CD4-positive, alpha-beta T cell treated with Interferon gamma for 1 hour (primary cell): ENCODE measurements at places on chromosomes 12 and 14.

DNA sequence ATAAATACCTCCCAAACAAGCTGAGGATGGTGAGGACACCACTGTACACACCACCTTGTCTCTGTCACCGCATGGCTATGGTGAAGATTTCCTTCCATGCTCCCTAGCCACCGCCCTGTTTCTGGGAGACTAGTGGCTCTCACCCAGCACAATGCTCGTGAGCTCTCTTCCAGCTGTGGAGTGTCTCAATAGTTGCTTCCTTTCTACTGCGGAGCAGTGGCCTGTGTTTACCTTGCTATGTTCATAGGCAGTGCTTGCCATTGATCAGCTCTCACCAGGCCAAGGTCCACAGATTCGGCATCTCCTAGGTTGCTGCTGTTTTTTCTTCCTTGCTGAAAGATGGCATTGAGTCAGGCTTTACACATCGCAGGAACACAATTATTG lies 313.6 kb upstream of the RTL1 start:
- DNase-seq = no peak

DNA sequence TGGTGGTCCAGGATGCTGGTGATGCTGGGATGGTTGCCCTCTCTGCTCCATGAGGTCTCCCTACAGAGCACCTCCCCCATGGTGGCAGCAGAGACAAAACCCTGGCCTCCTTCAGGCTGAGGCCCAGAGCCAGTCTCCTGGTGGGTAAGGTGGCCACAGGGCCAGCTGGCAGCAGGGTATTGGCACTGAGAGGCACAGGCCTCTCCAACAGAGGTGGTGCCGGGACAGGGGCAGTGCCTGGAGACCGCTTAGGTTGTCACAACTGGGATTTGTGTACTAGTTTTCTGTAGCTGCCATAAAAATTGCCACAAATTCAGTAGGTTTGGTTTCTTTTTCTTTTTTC lies 6.1 kb upstream of the MTA1 start:
- no peak for DNase-seq

DNA sequence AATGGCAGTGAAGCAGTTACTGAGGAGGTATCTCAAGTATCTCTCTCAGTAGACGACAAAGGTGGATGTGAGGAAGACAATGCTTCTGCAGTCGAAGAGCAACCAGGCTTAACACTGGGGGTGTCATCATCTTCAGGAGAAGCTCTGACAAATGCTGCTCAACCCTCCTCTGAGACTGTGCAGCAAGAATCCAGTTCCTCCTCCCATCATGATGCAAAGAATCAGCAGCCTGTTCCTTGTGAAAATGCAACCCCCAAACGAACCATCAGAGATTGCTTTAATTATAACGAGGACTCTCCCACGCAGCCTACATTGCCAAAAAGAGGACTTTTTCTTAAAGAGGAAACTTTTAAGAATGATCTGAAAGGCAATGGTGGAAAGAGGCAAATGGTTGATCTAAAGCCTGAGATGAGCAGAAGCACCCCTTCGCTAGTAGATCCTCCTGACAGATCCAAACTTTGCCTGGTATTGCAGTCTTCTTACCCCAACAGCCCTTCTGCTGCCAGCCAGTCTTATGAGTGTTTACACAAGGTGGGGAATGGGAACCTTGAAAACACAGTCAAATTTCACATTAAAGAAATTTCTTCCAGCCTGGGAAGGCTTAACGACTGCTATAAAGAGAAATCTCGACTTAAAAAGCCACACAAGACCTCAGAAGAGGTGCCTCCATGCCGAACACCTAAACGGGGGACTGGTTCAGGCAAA lies 216.6 kb downstream of the AKAP6 start:
- DNase-seq = no peak

GRCh38 chr12:132490422-132491137 lies 629 bp downstream of the FBRSL1 start:
- no peak for DNase-seq

DNA sequence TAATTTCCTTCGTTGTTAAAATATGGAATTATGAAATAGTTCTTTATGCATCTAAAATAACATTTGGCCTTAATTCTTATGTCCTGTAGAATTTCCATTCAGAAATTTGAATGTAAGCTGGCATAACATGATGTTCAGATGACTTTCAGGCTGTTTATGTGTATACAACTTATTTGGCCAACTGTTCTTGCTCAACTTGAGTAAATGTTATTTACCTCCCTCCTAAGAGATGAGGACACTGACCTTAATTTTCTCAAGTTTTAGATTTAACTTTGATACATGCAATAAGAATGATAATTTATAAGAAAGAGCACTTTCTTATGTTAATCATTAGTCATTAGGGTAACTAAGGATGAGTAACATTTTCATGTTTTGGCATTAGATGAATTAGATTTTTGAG lies 365.4 kb downstream of the AEBP2 start:
- no peak for DNase-seq

DNA sequence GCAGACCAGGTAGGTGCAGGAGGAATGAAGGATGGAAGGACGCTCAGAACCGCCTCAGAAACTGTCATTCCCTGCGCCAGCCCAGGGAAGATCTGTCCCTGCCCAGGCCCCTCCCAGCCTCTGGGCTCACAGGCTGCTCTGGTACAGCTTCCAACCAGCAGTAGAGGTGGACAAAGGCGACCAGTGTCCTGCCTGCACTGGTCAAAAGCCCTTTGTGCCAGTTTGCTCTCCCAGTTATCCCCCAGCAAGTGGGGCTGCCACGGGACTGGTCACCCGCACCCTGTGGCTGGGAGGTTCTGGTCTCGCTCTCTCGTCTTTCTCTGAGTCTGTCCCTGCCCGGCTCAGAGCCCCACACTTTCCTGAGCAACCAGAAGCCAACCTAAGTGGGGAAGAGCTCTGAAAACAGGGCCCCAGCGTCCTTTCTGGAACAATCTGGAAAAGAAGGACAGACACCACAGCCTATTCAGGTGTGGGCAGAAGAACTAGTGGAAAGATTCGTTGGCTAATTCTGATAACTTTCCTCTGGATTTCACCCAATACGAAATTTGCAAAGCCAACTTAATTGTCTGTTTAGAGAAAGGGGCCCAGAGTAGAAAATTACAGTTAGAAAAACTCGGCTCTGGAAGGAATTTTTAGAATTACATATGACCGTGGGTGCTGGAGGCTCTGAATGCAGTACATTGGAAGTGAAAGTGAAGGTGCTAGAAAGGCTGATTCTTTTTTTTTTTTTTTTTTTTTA lies 21.7 kb downstream of the SNRNP35 start:
- no peak for DNase-seq

- DNase-seq = peak; percentile 70
Measured at GRCh38 chr14:73463411-73463810, 5.1 kb upstream of the NUMB start.

GRCh38 chr14:24475261-24475660 lies 32.7 kb upstream of the SDR39U1 start:
- no peak for DNase-seq

GRCh38 chr12:84157170-84157569 lies 755.4 kb downstream of the SLC6A15 start:
- DNase-seq = no peak

DNA sequence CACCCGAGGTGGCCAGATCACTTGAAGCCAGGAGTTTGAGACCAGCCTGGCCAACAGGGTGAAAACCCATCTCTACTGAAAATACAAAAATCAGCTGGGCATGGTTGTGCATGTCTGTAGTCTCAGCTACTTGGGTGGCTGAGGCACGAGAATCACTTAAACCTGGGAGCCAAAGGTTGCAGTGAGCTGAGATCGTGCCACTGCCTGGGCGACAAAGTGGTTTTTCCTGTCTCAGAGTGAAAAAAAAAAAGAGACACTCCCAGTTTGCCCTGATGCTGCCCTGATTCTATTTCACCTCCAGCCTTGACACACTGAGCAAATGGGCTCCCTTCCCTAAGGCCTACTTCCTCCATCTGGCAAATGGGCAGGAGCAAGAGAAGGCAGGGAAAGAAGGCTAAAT lies 28.5 kb upstream of the PLEK2 start:
- no peak for DNase-seq

DNA sequence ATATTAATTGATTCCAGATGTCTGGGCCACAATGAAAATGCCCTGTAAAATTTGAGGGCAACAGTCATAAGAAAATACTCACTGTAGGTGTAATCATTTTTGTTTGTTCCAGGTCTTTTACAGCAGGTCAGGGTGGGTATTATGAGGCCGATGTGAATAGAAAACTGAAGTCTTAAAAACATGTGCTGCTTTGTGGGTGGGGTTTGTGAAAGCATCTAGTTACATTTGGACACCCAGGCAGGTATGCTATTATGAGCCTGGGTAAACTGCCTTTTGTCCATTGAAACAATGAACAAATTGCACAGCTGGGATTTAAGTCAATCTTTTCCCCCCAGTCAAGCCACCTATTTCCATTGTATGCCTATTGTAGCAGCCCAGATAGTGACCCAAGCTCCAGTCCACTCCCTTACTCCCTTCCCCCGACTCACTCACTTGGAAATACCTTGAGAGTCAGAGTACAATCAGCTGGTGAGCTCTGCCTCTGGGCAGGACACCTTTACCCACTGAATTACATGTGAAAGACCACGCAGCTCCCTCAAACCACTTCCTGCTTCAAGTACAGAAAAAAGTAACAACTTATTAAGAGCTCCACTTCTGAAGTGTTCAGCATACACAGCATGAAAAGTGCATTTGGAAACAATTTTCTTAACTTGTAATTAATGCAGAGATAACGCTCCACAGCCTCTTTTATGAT lies 1.8 kb downstream of the IGF1 start:
- peak; percentile 9 for DNase-seq

DNA sequence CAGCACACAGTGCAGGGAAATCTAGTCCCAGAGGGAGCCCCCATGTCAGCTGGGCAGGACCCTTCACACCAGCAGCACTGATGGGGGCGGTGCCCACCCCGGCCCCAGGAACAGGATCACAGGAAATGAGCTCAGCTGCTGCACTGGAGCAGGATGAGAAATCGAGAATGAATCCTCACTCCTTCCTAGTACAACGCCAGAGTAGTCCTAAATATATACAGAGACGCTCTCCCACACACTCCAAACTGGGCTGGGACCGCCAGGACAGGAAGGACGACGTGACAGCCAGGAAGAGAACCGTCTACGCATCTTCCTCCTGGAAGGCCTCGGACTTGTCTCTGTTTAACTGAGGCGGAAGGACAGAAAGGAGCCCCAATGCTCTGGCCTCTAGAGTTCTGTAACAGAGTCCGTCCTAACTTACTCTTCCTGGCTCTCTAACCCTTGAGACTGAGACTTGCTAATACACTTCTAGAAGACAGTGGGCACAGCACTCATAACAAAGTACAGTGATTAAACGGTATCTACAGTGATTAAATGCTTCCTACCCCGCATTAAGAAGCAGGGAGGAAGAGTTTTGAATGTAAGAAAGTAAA lies 33.4 kb downstream of the CDC42BPB start:
- DNase-seq = no peak

- no peak for DNase-seq
Measured at GRCh38 chr12:91098461-91098860, 12.8 kb downstream of the LUM start.

GRCh38 chr12:42180990-42181596 lies 36.4 kb upstream of the GXYLT1 start:
- no peak for DNase-seq

DNA sequence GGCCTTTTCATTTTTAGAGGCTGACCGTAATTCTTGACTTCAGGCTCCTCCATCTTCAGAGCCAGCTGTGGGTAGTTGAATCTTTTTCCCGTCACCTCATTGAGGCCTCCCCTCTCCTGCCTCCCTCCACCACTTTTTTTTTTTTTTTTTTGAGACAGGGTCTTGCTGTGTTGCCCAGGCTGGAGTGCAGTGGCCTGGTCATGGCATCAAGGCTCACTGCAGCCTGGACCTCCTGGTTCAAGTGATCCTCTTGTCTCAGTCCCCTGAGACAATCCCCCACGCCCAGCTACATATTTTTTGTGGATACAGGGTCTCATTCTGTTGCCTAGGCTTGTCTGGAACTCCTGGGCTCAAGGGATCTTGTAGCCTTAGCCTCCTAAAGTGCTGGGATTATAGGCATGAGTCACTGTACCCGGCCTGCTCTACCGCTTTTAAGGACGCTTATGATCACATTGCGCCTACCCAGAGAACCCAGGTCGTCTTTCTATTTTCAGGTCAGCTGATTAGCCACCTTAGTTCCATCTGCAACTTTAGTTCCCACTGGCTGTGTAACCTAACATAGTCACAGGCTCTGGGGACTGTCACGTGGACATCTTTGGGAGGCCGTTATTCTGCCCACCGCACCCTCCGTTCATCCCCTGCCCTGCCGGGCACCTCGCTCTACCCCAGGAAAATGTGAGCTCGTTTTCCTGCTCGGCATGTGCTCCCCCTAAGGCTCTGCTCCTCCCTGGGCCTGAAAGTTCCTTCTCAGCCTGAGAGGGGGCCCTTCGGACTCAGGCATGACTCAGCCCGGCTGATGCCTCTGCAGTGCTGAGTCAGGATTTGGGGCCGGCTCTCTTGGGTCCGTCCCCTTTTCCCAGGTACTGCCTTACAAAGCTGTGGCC lies 13.4 kb downstream of the TNFAIP2 start:
- no peak for DNase-seq

DNA sequence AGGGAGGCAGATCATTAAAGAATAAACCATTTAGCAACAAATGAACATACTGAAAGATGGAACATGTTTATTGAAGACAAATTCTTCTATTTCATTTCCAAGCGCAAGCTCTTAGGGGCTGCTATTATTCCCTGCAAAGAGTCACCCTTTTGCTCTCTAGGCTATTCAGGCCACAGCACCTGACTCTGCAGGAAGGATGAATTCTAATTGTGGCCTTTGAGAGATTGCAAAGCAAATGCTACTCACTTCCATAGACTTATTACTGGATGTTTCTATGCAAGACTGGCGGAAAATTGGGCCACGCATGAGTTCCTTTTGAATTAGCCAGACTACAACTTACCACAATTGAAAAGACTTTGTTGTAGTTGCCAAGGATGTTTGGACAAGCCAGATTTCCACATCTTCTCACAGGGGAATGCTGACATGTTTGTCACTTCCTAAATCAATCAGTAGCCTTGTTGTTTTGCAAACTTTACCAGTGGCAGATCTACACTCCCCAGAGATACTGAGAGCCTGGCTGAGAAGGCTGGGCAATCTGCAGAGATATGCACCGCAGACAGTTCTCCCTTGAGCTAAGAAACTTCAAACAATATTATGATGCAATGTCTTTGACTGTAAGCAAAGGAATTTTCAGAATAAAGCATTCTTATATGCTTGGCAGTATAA lies 334.3 kb upstream of the SYT1 start:
- DNase-seq = no peak

GRCh38 chr14:78278464-78279250 lies 108.5 kb downstream of the NRXN3 start:
- no peak for DNase-seq

DNA sequence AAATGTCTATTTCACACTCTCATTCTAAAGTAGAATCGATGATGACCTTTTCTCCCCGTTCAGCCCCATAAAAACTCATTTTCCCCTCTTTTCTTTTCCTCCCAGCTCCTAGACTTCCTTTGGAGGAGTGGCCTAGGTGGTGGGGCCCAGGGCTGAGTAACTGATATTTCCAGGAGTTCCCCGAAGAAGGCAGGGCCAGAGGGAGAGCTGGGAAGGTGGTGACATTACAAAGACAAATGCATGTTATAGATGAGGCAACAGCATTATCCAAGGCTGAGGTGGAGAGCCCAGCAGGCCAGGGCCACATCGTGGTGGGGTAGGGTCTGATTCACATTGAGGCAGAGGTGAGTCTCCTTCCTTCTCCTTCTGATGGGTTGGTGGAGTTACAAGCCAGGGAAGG lies 22.2 kb upstream of the HDAC7 start:
- DNase-seq = no peak
